ENCODE measurements at places on chromosomes 11 and 22.

DNA sequence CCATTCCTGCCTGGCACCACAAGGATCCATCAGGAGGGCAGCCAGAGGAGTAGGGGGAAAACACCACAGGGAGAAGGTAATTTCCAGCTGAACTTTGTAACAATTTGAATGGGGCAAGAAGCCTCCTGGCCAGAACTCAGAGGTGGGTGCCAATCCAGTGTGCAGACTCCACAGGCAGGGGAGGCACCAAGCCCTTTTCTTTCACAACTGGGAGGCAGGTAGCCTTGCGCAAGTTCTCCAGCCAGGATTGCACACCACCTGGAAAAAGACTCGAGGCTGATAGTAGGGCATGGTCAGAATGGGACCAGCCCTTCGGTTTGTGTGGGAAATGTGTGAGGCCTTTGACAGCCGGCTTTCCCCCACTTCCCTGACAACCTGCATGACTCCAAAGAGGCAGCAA lies 161.9 kb upstream of the ARHGAP42 start:
- no peak for DNase-seq

GRCh38 chr22:38513063-38513462 lies 7.0 kb upstream of the DDX17 start:
- peak; percentile 69 for DNase-seq

DNA sequence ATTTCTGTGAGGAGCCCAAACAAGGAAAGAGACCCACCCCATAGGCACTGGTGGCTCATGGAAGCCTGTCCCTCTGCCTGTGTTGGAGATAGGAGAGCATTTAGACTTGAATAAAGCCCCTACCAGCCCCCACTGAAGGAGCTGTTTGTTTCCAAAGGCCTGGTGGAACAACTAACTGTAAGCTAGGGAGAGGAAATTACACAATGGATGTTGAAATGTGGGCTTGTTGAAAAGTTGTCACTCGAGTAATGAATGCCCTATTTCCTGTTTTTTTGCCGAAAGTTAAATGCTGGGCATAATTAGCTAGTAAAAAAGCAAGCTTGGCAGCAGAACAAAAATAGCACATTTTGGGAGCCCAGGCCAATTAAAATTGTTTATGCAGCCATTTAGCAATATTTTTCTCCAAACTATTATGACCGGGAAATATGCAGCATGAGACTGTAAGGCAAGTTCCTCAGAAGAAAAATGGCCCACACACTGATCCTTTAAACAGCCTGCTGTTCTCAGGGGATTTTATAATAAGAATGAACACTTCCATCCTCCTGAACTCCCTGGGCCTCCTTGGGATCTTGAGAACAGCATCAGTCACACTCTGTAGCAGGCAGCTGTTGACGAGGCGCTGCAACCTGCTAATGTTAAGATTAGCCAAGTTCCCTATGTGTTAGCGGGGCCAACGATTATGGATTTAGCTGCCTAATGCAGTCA lies 38.6 kb upstream of the LMO2 start:
- DNase-seq = peak; percentile 24

- no peak for DNase-seq
These were observed 17.6 kb upstream of the SPON1 start for GRCh38 chr11:13944911-13945425.

DNA sequence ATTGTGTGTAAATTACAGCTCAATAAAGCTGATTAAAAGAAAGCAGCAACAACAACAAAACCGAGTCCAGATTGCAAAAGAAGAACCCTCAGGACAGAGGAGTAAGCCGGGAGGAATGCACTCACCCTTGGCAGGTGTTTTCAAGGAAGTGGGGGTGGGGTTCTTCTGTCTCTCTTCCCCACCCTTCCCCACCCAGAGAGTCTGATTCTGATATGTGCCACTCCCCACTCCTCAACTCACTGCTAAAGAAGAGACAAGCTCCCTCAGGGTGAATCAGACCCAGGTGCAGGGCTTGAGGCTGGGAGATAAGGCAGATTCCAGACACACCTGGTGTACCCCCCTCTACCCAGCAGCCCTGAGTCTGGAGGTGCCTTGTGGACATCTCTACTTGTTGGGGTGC lies 38.4 kb upstream of the PHF21A start:
- no peak for DNase-seq

DNA sequence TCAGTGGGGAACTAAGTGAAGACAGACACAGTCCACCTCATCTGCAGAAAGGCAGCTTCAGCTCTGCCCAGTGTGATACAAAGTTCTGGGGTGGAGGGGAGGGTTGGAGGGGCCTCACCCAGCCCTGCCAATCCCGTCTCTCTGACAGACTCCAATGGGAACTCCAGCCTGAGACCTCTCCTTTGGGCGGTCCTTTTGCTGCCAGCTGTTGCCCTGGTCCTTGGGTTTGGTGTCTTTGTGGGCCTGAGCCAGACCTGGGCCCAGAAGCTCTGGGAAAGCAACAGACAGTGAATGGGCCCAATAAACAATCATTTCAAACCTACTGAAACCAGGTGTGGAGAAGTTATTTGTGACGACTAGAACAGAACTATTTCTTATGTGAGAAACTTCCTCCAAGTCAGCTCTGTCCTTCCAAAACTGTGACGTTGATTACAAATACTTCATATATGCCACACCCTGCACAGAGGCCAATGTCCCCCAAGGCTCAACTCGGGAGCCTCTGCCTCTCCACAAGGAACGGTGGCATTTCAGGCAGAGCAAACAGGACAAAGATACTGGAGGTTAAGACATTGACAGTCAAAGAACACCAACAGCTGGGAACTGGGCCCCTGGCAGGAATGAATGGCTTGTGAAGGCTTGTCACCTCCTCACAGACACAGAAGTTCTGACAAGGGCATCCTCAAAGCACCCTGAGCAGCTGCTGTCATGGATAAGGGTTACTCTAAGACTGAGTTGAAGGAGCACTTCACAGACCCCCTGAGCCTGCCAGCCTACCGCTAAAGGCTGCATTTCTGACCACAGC lies 8.2 kb downstream of the ZP1 start:
- DNase-seq = no peak

GRCh38 chr11:17414317-17414737 lies 25.9 kb upstream of the KCNJ11 start:
- no peak for DNase-seq

DNA sequence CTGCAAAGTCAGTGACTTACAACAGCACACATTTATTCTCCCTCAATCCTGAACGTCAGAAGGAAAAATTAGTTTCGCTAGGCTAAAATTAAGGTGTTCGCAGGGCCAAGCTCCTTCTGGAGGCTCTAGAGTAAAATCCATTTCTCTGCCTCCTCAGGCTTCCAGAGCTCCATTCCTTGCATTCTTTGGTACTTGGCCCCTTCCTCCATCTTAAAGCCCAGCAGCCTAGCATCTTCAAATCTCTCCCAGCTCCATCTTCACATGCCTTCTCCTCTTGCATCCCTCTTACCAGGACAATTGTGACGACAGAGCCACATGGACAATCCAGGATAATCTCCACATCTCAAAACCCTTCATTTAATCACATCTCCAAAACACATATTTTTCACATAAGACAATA lies 165.0 kb downstream of the GRIA4 start:
- no peak for DNase-seq

- no peak for DNase-seq
These were observed 59.5 kb upstream of the PRSS23 start for GRCh38 chr11:86740628-86741483.

DNA sequence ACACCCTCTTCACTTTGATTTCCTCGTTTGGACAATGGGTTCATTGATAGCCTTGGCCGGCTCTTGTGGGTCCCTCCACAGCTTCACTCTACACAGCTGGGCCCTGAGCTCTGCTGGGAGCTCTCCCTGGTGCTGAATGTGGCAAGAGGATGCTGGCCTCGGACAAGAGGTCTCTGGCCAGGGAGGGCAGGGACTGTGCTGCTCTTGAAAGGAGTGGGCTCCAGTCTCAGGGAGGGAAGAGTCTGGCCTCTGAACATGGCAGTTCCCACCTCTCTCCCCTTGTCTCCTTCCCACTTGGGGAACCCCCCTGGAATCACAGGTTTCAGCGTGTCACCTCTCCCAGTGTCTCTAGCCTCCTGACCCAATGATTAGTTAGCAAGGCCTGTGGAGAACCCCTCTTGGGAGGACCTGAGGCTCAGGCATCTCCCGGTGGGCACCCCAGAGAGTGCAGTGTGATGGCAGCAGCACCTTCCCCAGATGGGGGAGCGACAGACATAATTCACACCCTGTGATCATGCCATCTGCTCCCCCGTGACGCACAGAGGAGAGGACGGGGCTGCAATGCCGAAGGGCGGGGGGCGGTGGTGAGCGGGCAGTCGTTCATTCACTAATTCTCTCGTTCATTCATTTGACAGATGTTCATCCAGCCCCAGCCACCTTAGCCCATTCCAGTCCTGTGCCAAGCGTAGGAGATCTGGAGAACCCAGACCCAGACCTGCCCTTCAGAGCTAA lies 2.8 kb upstream of the CABP7 start:
- DNase-seq = no peak

Measured in bone marrow (tissue), 2 donors.